A549 (cell line): ENCODE measurements at places on chromosomes 4 and X.
A peak's percentile ranks its signal among the peaks of the same experiment; 100 is the strongest.

- DNase-seq = no peak
Measured at GRCh38 chr4:107419052-107419451, 301.0 kb downstream of the PAPSS1 start.

DNA sequence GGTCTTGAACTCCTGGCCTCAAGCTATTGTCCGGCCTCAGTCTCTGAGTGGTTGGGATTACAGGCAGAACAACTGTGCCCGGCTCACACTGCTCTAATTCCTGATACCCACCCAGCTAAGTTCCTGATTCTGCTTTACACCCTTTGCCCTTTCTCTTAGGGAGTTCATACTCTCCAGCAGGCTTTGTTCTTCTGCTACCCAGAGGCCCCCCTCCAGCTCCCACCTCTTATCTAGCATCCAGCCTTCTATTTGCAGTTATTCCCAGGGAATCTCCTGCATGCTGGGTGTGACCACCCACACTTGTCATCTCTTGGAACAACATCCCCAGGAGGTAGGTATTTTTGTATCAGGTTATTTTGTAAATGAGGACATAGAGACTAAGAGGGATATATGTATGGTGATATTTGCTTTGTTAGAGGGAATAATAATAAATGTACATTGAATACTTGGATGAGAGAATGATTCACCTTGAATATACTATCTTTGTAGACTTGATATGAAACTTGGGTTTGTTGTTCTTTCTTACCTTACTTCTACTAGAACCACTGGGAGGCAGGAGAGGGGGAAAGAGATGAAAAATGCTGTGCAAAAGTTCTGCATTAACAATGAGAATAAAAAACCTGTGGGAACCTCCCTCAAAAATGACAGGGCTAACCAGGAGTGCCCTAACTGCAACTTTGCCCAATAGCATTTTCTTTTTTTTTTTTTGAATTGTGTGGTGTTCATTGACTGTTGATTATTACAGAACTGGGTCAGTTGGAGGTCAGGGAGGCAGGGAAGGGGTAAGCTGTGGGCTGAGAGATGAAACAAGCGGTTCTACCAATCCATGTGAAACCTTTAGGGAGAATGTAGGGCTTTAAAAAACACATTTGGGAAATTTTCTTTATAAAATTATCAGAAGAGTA, 157.4 kb downstream of the SPRY1 start:
- no peak for DNase-seq

DNA sequence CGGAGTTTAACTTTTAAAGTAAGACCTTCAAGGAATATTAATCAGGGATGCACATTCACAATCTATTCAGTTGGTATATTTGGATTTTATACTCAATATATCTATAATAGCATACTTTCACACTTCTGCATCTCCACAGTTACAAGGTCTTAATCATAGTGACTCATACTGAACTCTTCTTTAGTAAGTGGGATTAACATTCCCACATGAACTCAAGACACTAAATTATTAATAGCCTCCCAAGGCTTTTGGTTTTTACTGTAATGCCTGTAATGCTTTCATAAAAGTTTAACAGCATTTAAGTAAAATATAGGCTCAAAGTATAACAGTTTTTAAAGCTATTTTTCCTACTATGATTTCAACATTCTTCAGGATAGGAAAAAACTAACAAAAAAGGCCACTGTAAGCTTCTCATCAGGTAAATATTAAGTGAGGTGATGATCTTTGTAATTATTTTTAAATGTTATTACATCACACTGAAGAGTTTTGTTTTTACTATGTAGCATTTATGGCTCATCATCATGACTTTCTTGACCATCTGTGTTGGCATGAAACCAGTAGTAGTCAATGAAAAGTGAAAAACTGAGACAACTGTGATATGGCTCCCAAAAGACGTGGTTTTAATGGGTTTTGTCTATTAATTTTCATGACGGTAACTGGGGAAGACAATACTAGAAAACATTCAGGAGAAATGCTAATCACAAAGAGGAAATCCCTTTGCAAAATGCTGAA, 91.5 kb upstream of the GALNT7 start:
- DNase-seq = no peak

DNA sequence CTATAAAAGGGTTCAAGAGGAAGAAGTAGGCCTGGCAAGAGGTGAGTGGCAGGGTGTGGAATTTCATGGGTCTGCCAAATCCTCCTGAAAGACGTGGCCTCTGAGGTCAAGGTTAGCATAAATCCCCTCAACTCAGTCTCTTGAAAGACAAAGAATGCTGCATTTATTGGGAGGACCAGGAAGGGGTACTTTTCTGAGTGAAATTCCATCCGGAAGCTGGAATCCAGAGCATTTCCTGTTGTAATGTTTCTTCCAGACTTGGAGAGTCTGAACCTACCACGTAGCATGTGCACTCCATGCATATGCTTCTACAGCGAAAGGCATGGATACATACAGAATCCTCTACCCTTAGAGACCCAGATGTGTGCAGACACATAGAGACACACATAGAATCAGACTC, 13.4 kb upstream of the FGD1 start:
- no peak for DNase-seq

DNA sequence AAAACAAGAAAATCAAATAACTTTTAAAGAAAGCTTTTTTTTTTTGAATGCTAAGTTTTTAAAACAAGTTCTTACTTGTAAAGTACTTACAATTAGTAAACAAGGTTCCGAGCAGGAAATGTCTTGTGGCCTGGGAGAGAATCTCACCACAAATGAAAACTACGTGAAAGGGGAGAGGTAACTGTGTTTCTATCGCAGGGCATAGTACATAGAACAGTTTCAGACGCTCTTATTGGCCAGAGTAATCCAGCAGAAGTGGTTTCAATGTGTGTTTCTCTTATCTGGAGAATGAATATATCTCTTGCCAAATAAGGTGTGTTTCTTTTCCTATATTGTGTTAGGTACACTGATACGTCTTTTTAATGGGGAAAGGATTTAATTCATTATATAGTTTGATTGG, at the start of gene PLAC8:
Gene PLAC8, minus strand, starts transcription at position 154 of the 400 bp plus-strand sequence. CDS start 6,808 bp downstream, outside the sequence.
- no peak for DNase-seq

- DNase-seq = no peak
Measured at GRCh38 chr4:75736862-75737261, 12.5 kb downstream of the USO1 start.

DNA sequence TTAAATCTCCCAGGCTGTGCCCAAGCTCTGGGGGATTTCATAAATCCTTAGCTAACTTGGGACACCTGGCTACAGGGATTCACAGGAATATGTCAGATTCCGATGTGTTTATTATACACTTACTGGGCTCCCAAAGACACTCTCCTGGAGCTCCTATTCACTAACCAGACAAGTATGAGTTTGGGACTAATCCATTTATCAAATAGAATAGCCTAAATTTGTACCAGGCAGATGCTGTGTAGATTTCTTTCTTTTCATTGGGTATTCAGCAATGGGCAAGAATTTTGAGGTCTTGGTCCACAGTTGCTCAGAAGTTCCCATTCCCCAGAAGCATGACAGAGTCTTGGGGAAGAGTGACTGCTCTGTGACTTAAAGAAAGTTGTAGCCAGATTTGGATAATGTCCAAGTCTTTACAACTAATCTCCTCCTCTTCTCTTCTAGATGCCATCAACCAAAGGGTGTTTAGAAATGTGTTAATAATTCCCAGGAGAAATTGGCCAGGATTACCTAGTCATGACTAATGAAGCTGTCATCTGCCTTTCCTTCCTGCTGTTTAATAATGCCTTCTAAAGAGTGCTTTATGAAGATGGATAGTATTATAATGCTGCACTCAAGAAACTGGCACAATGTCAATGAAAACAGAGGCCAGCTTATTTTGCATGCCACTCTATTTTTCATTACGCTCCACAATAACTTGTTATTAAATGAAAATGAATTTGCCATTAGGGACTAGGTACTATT, 120.9 kb downstream of the CHIC2 start:
- no peak for DNase-seq

DNA sequence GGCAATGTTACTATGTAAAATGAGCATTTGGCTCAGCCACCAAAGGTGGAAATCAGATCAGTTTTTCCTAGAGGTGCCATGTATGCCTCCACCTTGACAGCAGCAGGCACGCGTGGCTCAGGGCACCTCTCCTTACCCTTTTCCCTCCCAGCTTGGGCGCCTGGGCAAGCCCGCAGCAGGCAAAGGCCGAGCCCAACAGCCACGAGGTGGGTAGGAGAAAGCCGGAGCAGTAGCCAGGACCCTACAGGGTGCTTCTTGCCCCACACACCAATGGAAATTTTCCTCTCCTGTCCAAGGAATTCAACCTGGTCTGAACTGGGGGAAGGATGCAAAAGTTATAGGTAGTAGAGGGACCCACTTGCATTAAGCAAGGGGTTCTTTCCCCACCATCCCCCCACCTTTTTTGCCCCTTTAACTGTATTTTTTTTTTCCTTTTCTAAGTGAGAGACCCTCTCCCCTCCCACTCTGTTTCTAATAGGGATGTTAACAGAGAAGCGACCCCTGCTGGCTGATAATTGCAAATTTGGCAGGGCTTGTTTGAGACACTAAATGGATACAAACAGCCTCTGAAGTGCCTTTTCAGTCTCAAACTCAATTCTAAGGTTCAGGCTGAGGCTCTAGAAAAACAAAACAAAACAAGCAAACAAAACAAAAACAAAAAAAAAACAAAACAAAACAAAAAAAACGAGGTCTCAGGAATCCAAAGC, 895.1 kb downstream of the PCDH18 start:
- DNase-seq = no peak

DNA sequence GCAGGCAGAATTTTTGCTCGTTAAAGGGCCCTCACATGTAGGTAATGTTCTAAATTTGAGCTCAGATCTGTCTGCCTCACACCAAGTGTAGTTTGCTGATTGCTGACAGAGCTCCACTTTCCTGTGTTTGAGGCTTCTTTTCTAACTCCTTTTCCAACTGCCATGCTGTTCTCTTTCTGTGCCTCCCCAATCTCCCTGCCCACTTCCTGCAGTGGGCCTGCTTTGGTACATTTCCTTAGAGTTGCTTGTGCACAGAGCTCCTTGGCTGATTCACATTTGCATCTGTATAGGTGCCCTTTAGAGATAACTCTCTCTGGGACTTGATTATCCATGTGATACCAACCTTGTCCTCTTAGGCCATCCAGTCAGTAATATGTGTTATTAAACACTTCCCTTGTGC, 4.5 kb downstream of the MED28 start:
- no peak for DNase-seq

DNA sequence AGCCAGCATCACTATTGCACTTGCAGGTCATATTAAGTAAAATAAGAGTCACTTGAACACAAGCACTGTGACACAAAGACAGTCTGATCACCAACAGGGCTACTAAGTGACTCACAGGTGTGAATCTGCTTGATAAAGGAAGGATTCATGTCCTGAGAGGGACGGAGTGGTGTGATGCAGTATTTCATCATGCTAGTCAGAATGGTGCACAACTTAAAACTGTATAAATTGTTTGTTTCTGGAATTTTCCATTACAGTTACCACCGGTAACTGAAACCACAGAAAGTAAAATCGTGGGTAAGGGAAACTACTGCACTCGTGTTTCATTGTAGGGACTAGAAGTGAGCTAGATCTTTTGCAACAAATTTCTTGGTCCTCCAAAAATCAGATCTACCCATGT, 109.7 kb downstream of the ELOVL6 start:
- peak; percentile 0 for DNase-seq

GRCh38 chr4:156374069-156374468, 420.4 kb upstream of the CTSO start:
- no peak for DNase-seq

DNA sequence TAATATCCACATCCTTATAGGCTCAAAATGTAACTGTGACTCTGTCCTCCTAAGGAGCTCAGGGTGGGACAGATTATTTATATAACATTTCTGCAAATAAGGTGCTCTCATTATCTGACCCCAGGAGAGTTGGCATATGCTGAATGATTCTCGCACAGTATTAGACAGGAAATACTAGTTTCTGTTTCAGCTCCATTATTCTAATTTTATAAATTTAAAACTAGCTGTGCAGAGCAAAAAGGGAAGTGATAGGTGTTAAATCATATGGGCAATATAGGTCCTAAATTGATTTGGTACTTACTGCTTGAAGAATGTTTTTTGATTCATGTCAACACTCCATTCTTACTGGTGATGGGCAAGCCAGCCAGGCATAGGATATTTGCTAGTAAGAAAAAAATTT, 141.5 kb downstream of the GLRA2 start:
- DNase-seq = no peak

DNA sequence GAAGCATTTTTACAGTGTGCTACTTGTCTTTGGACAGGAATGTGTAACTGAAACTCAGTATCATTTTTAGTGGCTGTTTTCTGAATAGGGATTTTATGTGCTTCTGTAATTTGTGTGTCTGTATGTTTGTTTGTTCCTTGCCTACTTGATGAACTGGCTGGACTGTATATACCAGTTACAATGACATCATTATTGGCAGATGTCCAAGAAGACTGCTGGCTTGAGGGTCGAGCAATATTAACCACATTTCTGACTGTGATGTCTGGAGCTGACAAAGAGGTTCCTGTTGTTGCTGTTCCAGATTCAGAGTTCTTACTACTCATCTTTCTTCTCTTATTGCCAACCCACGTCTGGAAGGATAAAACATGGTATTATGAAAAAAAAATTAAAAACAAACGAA, 33.0 kb downstream of the HDX start:
- no peak for DNase-seq

GRCh38 chrX:81354954-81355353, 153.1 kb downstream of the SH3BGRL start:
- no peak for DNase-seq

DNA sequence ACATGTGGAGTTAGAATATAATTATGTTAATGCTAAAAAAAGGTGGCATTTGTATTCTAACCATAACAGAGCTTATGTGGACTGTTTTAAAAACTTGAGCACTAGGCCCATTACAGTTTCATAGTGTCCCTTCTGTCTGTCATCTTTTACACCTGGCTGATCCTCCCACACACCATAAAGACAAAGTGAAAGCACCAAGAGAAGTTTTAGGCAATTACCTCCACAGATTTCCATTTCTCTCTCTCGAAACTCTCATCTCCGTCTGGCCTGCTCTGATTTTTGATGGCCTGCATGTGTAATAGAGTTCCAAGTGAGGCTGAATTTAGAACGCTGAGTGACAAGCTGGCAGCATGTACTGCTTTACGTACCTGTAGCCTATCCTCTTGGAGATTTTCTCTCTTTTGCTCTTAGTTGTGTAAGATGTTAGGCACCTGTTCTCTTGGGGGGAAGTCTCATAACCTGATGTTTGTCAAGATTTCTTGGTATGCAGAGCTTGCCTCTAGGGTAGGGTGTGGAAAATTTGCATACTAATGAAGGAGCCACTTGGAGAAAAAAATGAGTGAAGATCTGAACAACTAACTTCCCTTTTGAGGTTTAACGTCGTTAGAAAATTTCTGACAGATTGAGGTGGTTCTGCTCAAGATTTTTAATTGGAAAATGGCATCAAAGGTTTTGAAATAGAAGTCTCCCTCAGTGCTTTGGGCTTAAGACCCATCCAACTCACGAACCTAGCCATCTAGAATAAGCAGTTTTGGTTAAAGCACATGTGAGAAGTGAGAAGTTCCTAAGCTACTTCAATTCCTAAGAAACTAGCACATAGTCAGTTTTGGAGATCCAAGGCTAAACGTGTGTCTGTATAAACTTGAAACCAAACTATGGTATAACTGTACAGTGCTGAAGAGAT, 57.6 kb upstream of the RAP1GDS1 start:
- no peak for DNase-seq
